ENCODE measurements at places on chromosomes 3 and 15. TPM values are rescaled to one million over a fixed set of nuclear protein-coding genes. Genes with fewer than 3 reads are reported as not detected.

GRCh38 chr15:99605490-99605931, 39.7 kb downstream of the MEF2A start:
- no peak for DNase-seq
- no peaks in the 10 kb centered on the region for H3K36me3 ChIP-seq
- no peak overlapping the region for H3K4me3 ChIP-seq
- H3K4me1 ChIP-seq, result no peaks in the 10 kb centered on the region

RFTN1 gene
- 72.4 TPM for total RNA-seq

GRCh38 chr3:190617185-190617584, 103.3 kb downstream of the IL1RAP start:
- no peak overlapping the region for H3K27ac ChIP-seq
- no peaks in the 10 kb centered on the region for H3K36me3 ChIP-seq
- H3K27me3 ChIP-seq, result no peaks in the 10 kb centered on the region
- H3K4me1 ChIP-seq, result peaks cover 2% of the 10 kb centered on the region
- no peak overlapping the region for H3K4me3 ChIP-seq

- no peak for DNase-seq
- H3K27me3 ChIP-seq, result no peaks in the 10 kb centered on the region
- H3K27ac ChIP-seq, result no peak overlapping the region
- no peaks in the 10 kb centered on the region for H3K4me1 ChIP-seq
- H3K36me3 ChIP-seq, result no peaks in the 10 kb centered on the region
- H3K4me3 ChIP-seq, result no peak overlapping the region
Observed at GRCh38 chr3:66693461-66694031, 192.7 kb upstream of the LRIG1 start.

LMLN gene
- total RNA-seq, result 7.3 TPM

UNC13C gene
- not detected for total RNA-seq

- no peaks in the 10 kb centered on the region for H3K27me3 ChIP-seq
- no peak for DNase-seq
- peaks cover 17% of the 10 kb centered on the region for H3K36me3 ChIP-seq
- no peak overlapping the region for H3K4me3 ChIP-seq
- no peak overlapping the region for H3K27ac ChIP-seq
Observed at GRCh38 chr3:142507241-142507640, 59.4 kb upstream of the XRN1 start.

DNA sequence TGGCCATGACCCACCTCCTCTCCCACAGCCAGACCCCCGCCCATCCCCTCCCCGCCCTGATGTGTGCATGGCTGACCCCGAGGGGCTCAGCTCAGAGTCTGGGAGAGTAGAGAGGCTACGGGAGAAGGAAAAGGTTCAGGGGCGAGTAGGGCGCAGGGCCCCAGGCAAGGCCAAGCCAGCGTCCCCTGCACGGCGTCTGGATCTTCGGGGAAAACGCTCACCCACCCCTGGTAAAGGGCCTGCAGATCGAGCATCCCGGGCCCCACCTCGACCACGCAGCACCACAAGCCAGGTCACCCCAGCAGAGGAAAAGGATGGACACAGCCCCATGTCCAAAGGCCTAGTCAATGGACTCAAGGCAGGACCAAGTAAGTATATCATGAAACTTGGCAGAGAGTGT, 11.7 kb downstream of the MAP1A start:
- H3K27me3 ChIP-seq, result peaks cover 7% of the 10 kb centered on the region
- H3K36me3 ChIP-seq, result no peaks in the 10 kb centered on the region
- H3K4me3 ChIP-seq, result no peak overlapping the region
- DNase-seq, result no peak
